ENCODE measurements at places on chromosomes 4 and X. TPM values are rescaled to one million over a fixed set of nuclear protein-coding genes. Genes with fewer than 3 reads are reported as not detected.
A peak's percentile ranks its signal among the peaks of the same experiment; 100 is the strongest.

GRCh38 chr4:112156112-112156511 is 10.9 kb downstream of the FAM241A start:
- no peak for DNase-seq

DNA sequence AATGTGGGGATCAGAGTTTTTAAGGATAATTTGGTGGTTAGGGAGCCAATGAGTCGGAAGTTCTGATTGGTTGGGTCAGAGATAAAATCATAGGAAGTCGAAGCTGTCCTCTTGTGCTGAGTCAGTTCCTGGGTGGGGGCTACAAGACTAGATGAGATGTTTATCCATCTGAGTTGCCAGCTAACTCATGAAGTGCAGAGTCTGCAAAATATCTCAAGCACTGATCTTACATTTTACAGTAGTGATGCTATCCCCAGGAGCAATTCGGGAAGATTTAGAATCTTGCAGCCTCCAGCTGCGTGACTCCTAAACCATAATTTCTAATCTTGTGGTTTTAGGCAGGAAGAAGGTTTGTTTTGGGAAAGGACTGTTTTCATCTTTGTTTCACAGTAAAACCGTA is 565.8 kb upstream of the SPANXN1 start:
- no peak for DNase-seq

HSFX1 gene
- polyA plus RNA-seq = not detected

GAGE12E gene
- polyA plus RNA-seq = not detected

LANCL3 gene
- 0.30 TPM for polyA plus RNA-seq

DNA sequence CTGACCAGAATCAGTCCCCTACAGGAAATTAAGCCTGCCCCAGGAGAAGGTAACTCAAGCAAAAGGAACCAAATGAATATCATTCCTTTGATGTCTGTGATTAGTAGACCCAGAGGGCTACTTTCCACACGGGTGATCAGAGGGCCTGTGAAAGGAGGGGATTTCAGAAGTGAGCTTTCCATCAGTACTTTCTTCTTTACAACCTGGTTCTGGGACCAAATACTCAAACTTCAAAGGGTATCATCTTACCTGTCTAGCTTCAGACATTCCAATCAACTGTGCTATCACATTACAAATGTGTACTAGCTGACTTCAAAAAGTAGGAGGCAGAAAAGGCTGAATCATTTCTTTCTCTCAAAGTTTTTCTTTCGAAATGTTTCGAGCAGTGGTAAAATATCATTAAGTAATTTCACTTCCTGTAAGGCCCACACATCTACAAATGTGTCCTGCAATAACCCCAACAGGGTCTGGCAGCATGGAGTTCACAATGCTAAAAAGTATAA is 23.9 kb downstream of the ACSL4 start:
- DNase-seq = peak; percentile 48

FAM133A gene
- polyA plus RNA-seq = not detected

Data from kidney (tissue), 22 donors.